ENCODE measurements at places on chromosomes 12 and 14. TPM values are rescaled to one million over a fixed set of nuclear protein-coding genes. Genes with fewer than 3 reads are reported as not detected.

GRCh38 chr14:21748869-21749303 lies 75.3 kb upstream of the OR4E1 start:
- DNase-seq = peak; percentile 60

DNA sequence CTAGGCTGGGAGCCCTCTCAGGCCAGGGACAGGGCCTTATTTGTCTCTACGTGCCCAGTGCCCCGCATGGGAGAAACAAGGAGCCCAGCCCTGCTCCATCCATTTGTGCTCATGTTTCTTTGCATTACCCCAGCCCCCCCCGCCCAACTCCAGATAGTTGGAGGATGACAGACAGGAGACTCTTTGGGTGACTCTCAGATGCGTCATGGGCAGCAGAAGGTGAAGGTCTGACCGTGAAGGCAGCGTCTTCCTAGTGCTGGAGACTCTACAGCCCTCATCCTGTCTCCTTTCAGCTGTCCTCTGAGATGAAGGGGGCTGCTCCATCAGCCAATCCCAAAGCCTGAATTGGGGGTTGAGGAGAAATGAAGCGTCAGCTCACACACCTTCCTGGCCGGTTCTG lies 283 bp upstream of the PSMB11 start:
- no peak for DNase-seq

DNA sequence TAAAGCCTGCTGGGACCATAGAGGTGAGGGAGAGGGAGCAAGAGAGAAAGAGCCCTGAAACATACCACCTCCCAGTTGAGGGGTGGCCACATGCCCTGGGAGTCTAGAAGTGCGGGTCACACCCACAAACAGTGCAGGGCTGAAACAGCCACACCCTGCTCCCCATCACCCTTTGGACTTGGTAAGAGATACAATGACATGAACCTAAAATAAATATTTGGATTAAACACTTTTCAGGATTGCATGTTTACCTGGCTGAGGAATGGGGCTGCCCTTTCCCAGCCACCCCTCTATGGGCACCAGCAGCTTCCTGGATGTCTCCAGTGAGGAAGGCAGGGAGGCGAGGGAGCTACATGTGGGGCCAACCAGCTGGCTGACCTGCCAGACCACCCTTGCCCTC lies 39.0 kb upstream of the TC2N start:
- no peak for DNase-seq

DNA sequence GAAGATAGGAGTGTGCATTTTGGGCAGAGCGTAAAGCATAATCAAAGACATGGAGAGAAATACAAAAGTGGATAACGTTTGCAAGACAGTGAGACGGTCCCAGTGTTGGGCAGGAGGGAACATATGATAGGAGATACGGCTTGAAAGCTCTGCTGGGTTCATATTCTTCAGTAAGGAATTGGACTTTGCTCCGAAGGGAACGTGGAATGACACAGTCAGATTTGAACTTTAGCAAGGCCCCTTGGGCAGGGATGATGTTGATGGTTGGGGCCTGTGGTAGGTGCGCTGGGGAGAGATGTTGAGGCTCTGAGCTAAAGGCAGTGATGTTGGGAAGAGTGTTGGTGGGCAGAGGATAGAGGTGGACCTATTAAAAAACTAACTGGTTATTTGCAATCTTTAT lies 143.5 kb upstream of the TBX3 start:
- no peak for DNase-seq

RTL1 gene
- not detected for total RNA-seq

EXOC3L4 gene
- total RNA-seq = not detected

FGD6 gene
- 25.1 TPM for total RNA-seq

MYH6 gene
- total RNA-seq = not detected

GRCh38 chr14:76293923-76294322 lies 82.0 kb upstream of the ESRRB start:
- DNase-seq = no peak

- DNase-seq = no peak
These were observed 176.0 kb downstream of the CHST11 start for GRCh38 chr12:104632724-104633201.

- DNase-seq = peak; percentile 28
These were observed 168.3 kb downstream of the DAD1 start for GRCh38 chr14:22420598-22421186.

SERPINA12 gene
- total RNA-seq = not detected

DNA sequence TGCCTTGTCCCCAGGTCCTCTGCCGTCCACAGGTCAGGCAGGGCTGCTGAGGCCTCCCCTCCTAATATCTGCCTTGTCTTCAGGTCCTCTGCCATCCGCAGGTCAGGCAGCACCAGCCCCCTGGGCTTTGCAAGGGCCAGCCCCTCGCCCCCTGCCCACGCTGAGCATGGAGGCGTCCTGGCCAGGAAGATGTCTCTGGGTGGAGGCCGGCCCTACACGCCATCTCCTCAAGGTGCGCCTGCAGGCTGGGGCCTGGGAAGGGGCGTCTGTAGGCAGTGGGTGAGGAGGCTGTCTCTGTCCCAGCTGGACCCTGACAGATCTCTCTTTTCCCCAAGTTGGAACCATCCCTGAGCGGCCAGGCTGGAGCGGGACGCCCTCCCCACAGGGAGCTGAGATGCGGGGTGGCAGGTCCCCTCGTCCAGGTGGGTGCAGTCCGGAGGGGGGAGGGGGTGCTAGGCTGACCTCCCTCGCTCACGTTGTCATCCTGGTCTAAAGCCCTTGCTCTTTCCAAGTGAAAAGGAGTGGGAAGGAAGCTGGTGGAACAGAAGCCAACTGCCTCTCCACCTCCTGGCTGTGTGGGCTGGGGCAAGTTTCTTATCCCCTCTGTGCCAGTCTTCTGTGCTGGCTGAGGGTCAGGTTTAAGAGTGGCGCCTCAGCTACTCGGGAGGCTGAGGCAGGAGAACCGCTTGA lies 13.9 kb upstream of the PUS1 start:
- DNase-seq = no peak

GRCh38 chr12:130761537-130762318 lies 45.6 kb upstream of the RIMBP2 start:
- peak; percentile 45 for DNase-seq

SINHCAF gene
- total RNA-seq = 100 TPM

GRCh38 chr14:63268771-63269170 lies 50.0 kb downstream of the GPHB5 start:
- DNase-seq = no peak

- no peak for DNase-seq
These were observed 10.1 kb downstream of the ARL6IP4 start for GRCh38 chr12:122990561-122990960.

PCK2 gene
- 112 TPM for total RNA-seq

APOF gene
- not detected for total RNA-seq

GRCh38 chr14:78143489-78144145 lies 26.6 kb upstream of the NRXN3 start:
- peak; percentile 68 for DNase-seq

FGF6 gene
- not detected for total RNA-seq

GRCh38 chr14:88129306-88130056 lies 124.5 kb downstream of the GPR65 start:
- DNase-seq = peak; percentile 76

DNA sequence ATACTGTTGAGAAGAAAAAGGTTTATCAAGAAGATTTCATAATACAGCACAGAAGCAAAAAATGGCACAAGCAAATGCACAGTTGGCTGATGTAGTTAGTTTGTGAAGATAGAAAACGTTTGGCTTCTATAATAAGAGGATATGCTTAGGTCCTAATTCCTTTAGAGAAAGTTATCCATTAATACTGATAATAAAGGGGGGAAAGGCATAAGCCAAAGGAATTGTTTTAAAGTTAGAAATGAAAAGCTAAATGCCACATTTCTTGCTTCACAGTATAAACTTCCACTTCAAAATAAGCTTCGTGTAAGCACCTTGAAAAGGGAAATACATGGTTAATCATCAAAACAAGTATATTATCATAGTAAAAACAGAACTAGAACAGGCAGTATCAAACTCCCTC lies 12.4 kb downstream of the LMO3 start:
- DNase-seq = no peak

SELPLG gene
- 1.2 TPM for total RNA-seq

KRT1 gene
- total RNA-seq = not detected

- peak; percentile 90 for DNase-seq
These were observed 34.8 kb upstream of the FRMD6 start for GRCh38 chr14:51616724-51617409.

RNFT2 gene
- total RNA-seq = 7.2 TPM

GRCh38 chr12:11310336-11310735 lies at the start of gene PRB4:
TSS of gene PRB4 (minus strand) at chr12:11310436. CDS start at chr12:11310398, 38 bp downstream.
- DNase-seq = no peak

DNA sequence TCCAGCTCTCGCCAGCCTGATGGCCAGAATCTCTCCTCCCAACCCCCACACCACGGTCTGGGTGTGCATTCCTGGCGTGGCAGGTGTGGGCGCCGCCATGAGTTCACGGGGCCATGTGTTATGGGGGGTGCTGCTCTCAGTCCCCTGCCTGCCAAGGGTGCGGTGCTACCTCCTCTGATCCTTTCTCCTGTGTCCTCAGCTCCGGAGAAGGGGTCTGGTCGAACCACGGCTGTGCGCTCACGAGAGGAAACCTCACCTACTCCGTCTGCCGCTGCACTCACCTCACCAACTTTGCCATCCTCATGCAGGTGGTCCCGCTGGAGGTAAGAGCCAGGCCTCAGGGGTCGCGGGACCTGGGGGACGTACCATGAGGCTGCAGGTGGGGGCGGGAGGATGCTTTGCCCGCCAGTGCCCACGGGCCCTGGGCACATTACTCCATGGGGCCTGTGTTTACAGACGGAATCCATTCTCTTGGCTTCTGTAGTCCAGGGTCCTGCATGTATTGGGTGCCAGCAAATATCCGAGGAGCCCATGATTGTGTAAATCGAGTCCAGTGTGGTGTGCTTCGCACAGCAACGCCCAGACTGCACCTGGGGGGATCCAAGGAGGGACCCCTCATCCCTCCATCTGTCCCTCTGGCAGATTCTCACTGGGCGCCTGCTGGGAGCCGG lies 130.8 kb downstream of the ADGRD1 start:
- no peak for DNase-seq

C3AR1 gene
- total RNA-seq = not detected

GRCh38 chr12:112798048-112798760 lies 6.7 kb downstream of the RPH3A start:
- no peak for DNase-seq

DNA sequence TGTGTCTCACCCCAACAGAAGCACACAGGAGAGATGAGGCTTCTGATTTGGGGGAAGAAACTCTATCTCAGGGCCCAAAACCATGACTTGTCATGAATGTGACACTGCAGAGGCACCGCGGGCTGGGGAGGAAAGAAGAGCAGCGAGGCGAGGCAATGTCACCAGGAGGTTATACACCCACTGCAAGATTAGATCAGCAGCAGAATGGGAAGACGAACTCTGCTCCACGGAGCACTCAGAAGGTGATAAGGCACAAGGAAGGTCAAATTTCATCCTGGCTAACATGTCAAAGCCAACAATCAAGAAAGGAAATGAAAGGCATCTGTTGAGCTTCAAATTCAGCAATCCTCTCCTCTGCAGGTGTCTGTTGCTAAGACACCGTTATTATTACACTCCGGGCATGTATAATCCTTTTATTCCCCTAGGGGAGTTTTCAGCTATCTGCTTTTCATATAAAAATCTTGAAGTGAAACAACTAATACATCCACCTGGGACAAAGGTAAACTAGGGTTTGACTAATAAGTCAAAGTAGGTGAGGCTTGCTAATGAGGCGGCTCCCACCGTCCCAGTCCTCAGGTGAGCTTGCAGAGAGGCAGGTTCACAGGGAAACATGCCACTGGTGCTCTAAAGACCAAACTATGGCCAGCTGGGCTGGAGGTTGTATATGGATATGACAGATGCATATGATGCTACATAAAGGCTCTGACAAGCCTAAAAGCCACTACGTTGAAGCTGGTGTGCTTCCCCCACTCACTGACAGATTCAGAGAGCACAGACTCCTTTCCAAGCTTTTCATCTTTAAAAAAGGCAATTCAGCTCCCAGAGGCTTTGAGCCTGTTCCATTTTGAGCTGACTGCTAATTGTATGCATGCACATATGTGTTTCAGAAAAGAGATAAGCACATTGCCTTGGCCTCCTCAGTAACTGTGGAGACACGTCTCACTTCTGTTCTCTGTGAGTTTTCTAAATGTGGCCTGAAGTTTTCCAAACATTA lies 221.2 kb downstream of the NELL2 start:
- no peak for DNase-seq

CLBA1 gene
- total RNA-seq = 20.3 TPM

DNA sequence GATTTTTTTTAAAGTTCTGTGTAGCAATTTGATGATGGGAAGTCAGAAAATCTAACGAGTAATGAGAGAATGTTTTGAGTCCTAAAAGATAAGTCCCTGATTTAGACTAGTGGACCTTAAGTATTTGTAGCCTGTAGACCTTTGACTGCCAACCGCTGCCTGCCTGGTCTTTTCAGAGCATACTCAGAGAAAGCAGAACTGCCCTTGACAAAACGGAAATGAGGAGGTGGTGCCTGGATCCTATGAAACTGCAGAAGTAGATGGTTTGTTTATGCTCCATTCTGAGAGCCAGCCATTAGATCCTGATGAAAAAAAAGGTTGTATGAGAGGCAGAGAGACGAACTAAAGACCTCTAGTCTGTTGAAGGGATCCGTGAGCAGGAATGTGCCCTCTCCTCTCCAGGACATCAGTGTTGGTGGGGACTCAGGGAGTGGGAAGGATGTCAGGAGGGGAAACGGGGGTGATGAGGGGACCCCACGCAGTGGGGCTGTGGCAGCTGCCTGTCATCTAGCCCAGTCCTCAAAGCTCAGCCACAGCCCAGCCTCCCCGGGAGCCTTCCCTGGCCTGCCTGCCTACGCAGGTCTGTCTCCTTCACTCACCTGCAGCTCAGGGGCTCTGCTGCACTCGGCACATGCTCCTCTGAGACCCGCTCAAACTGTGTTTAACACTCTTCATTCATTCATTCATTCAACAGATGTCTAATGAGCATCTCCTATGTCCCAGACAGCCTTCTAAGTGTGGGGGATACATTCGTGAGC lies 447.5 kb downstream of the AACS start:
- DNase-seq = no peak

NPFF gene
- total RNA-seq = not detected

DNA sequence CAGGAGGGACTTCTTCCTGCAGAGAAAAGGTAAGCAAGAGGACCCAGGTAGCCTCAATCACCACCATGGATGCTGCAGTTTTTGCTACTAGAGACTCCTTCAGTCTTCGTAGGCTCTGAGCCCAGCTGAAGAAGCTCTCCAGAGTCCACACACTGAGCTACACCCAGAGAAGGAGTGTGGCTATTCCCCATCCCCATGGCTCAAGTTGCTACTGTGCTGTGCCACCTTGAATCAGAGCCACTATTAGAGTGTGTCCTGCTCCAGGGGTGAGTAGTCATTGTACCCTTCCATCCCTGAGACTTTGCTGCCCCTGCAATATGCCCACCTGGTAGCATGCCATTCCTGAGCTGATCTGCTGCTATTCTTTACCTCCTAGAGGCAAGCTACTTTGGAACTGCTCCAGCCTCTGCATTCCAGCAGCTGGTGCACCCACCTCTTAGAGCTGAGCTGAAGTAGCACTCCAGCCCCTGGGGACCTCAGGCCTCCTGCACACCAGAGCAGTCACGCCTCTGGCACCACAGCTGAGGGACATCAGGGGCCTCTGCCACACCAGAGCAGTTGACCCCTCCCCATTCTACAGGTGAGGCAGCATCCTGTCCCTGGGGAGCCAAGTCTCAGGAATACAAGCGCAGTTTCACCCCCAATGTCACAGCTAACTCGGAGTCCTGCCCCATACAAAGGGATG lies 213.0 kb downstream of the TRHDE start:
- DNase-seq = no peak

LRTM2 gene
- total RNA-seq = not detected

All from MCF 10A (cell line).